Neural progenitor cell (in vitro differentiated cells): ENCODE measurements at places on chromosomes 7 and 10.
A peak's percentile ranks its signal among the peaks of the same experiment; 100 is the strongest.

- no peak for DNase-seq
Observed at GRCh38 chr10:61543831-61544230, 90.7 kb upstream of the TMEM26 start.

DNA sequence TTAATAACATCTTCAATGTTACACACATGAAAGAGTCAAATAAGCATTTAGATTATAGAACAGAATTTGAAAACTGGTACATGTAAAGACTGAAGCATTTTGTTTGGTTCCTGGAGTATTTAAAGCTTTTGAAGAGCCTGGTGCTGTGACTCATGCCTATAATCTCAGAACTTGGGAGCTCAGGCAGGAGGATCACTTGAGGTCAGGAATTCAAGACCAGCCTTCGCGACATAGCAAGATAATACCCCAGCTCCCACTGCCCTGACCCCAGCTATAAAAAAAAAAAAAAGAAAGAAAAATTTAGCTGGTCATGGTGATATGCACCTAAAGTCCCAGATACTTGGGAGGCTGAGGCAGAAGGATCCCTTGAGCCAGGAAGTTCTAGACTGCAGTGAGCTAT lies 87.8 kb downstream of the HDAC9 start:
- DNase-seq: no peak

DNA sequence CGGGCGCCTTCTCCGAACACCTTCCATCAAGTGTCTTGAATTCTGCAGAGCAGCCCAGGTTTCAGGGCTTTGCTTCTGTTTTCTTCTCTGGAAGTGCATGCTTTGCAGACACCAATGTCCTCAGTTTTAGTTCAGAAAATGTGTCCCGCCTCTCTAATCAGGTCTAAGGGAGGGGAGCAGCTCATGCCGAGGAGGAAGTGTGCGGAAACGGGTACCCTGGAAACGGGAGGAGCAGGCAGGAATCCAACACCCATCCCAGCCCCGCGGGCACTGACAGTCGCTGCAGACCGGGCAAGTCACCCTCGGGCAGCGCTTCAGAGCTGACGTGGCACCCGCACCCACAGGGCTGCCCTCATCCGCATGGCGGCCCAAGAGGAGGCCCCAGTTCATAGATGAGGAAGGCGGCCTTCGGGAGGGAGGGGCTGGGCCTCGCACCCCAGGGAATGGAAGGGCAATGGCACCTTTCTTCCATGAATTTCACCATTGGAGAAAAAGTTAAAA lies 338.7 kb downstream of the DNAJB6 start:
- DNase-seq: no peak

GRCh38 chr7:27581119-27581518 lies 81.6 kb downstream of the HIBADH start:
- DNase-seq: no peak

DNA sequence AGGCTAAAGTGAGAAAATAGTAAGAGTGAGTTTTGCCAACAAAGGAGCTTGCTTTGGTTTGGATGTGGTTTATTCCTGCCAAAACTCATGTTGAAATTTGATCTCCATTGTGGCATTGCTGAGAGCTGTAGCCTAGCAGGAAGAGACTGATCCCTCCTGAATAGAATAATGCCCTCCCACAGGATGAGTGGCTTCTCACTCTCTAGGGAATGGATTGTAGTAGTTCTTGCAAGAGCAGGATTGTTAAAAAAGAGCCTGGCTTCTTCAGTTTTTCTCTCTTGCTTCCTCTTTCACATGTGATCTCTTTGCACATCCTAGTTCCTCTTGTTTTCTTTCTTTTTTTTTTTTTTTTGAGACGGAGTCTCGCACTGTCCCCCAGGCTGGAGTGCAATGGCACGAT lies 34.4 kb downstream of the ASAH2 start:
- DNase-seq: peak; percentile 75

DNA sequence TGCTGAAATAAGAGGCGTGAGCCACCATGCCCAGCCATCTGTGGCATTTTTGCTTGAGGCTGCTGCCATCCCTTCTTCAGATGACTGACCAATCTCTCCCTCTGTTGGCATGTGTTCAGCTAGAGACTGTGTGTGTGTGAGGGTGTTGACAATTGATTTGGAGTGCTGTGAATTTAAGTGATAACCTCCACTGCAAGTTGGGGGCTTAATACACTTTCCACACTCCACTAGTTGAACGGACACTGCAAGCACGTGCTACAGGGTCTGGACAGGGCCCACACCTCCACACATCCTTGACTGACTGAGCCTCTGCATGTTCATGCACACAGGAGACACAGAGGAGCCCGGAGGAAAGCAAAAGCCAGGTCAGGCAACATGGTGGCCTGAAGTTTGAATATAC lies 51.3 kb downstream of the BRAF start:
- no peak for DNase-seq

- no peak for DNase-seq
Observed at GRCh38 chr7:151999424-152000090, 25.9 kb upstream of the GALNT11 start.

DNA sequence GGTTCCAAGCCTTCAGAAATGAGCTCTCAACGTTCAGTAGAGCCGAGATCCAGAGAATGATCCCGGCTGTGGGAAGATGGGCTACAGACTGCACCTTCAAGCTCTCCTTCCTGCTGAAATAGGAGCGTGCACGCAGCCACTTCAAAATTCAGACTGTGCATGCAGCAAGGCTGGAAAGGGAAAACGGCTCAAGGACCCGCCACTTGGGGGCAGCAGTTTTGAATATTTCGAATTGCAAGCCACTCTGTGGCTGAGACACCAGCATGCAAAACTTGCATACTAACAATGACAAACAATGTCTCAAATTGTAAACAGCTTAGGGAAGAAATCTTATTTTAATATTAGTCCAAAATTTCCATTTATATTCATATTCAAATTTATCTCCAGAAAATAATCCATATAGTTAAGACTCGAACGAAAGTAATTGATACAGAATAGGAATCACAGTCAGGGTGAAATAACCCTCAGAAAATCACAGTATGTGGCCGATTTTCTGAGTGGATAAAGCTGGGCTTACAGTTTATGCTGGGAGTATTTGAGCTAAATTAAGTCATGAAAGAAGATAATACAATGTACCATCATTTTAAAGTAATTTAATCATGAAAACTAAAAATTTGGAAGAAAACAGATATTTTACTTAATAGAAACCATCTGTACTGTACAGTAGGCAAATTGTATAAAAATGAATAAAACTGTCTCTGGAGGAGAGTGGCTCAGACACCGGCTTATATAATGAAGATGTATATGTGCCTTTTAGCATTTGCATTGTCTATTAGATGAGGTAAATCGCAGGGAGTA lies 137.9 kb upstream of the MKI67 start:
- peak; percentile 82 for DNase-seq

DNA sequence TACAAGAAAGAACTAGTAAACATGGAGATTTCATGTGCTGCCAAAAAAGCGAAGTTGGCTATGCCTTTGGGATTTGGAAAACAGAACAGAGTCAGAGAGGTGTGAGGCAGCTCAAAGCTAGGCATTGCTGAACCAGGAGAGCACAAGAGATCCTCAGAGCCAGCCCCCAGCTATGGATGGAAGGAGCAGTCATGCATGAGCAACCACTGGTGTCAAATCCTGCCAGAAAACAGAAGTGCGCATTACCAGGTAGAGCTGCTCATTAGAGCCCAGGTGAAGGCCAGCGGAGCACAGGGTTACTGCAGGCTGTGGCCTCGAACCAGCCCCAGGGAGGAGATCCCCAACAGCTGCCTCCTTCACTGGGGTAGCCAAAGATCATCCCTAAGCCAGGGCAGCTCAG lies 173.2 kb upstream of the KIAA1217 start:
- DNase-seq: no peak

GRCh38 chr10:75269605-75270004 lies 33.8 kb upstream of the COMTD1 start:
- DNase-seq: no peak

DNA sequence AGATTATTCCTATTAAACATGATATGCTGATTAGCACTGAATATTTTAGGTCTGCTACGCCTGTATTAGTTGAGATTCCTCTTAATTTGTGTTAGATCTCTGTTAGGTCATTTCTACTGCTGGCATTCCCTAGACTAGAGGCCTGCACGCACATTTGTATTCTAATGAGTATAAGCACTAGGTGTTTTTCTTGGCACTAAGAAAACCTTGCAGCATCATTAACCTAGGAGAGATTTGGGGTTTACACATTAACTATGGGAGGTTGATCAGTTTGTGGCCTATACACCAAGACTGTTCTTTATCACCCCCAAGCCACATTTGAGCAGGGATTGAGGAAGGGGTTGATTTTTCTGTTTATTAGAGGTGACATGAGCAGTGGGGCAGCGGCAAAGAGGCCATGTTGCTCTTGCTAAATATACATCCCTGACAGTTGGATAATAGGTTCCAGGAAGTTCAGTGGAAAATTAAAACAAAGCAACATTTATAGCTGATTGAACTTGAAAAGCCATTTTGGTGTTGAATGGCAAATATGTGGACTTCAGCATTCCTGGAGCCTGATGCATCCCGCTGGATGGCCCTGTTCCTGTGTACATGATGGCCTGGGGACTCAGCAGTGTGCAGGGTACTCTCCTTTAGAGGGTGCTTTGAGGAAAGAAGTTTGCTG lies 65.2 kb downstream of the GBF1 start:
- no peak for DNase-seq

DNA sequence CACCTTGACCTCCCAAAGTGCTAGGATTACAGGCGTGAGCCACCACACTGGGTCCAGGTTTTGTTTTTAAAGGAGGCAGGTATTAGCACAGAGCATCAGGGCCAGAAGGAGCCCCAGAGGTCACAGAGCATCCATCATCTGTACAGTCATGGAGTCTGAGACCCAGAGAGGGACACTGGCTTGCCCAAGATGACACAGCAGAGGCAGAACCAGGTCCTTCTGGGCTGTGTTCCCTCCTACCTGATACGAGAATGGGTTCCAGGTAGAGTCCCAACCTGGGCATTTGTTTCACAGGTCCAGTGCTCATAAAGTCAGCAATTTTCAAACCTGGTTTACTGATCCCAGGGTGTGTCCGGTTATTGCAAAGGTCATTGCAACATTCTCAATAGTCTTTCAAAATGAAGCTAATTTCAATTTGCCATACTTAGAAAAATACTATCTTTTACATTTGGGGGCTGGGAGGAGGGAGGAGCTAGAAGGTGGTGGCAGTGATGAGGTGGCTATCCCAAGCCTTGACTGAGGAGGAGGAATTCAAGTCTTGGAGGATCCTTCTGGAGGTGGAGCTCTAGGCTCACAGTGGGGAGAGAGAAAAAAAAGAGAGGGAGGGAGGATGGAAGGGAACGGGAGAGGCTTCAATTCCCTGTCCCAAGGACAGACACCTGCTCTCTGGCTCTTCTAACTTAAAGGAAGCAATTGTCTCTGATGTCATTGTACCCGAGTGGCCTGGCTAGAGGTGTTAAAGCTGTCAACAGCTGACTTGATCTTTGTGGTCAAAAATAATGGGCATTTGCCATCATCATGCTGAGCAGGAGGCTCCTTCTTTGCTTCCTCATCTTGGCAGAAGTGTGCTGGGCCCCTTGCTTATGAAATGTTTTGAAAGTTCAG lies 8.1 kb downstream of the MXI1 start:
- no peak for DNase-seq

- DNase-seq: no peak
Observed at GRCh38 chr7:12152196-12152918, 58.7 kb upstream of the TMEM106B start.

GRCh38 chr10:120667276-120667675 lies 183.9 kb upstream of the WDR11 start:
- DNase-seq: no peak

- DNase-seq: no peak
Observed at GRCh38 chr7:32532716-32533115, 37.4 kb downstream of the AVL9 start.

DNA sequence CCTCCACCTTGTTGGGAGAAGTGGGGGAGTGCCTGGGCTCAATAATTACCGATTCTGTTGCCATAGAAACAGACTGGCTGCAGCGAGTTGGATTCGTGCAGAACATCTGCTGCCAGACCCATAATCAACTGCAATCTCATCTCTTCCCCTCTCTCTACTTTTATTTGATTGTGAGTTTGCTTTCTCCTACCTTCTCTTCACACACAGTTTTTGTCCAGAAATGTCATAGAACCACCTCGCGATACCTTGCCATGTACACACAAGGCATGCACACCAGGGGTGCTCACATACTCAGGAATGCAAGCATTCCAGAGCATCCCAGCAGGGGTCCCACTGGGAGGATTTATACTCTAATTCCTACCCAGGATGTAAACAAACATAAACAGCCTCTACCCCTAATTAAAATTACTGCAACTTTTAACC lies 262.2 kb upstream of the AOAH start:
- peak; percentile 91 for DNase-seq

- no peak for DNase-seq
Observed at GRCh38 chr7:108313086-108313485, 143.2 kb downstream of the NRCAM start.

- no peak for DNase-seq
Observed at GRCh38 chr10:22314852-22315251, 1.3 kb upstream of the COMMD3 start.

GRCh38 chr7:16051561-16052255 lies 365.2 kb upstream of the MEOX2 start:
- no peak for DNase-seq

GRCh38 chr10:119595134-119595675 lies 1.6 kb downstream of the TIAL1 start:
- peak; percentile 38 for DNase-seq

- no peak for DNase-seq
Observed at GRCh38 chr10:1274701-1275544, 218.7 kb downstream of the WDR37 start.

GRCh38 chr7:42747044-42747443 lies 164.8 kb downstream of the C7orf25 start:
- DNase-seq: no peak

GRCh38 chr7:2644220-2644561 lies 12.4 kb downstream of the TTYH3 start:
- no peak for DNase-seq

DNA sequence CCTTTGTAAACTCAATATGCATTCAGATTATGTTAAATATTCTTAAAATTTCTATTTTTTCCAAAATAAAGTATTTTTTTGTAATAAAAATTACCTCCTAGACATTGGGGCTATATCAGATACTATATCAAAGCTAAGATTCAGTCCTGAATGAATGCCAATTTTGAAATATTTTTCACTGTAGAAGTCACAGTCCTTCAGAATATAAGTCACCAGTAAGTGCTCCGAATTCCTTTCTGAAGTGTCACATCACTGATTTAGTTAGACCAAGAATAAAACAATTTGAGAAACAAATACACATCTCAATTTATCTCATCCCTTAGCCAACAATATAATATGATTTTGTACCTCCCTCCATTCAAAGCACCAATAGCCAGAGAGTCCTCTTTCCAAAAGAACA lies 33.9 kb upstream of the GSAP start:
- no peak for DNase-seq
